M059J (cell line): ENCODE measurements at places on chromosomes 1 and 21. TPM values are rescaled to one million over a fixed set of nuclear protein-coding genes. Genes with fewer than 3 reads are reported as not detected.

CFAP74 gene
- not detected in 2 replicates for total RNA-seq

AVPR1B gene
- not detected in 2 replicates for total RNA-seq

GRCh38 chr1:213905344-213905743 lies 82.4 kb upstream of the PROX1 start:
- DNase-seq, result no peak

DNA sequence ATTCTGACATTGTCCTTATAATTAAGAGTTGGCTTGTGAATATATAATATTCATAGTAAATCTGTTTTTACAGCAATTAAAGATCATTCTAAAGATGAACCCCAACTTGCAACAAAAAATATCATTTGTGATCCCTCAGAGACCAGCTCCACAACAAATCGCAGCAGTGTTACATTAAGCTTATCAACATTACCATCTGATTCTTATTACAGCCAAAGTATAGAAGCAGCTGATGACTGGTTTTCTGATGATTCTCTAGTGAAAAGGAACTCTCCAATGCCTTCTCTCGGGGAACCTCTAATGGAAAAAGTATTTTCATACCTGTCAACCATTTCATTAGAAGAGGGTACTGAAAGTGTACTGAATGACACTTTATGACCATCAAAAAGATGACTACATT lies 45.4 kb downstream of the C1orf185 start:
- no peak for DNase-seq

DNA sequence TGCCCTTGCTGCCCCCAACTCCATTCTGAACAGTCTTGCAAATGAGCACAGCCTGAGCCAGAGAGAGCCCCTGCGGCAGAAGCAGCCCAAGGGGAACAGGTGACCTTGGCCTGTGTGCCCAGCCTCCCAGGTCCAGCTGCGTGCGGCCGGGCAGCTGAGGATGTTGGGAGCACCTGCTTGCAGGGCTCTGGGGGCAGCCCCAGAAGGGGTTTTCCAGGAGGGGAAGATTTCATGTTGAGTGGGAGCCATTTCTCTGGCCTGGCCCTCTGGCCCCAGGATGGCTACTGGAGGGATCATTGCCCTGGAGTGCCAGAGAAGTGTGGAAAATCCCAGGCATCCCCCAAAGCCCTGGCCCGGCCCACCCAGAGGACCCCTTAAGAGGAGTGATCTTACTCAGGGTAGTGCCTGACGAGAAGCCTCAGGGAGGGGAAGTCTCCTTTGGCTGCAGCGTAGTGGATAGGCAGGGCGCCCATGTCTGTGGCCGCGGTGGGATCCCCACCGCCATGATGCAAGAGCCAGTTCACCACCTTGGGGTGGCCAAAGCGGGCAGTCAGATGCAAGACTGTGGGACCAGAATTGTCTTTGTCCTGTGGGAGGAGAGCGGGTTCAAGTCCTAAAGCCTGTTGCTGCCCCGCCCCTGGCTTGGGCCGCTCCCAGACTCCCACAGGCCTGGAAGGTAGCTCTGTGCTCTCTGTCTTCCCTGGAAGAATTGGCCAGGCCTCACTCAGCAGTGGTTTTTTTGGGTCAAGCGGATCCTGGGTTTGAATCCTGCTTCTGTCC lies 20.6 kb upstream of the RNU1-4 start:
- no peak for DNase-seq

- DNase-seq, result peak; percentile 90
These were observed 586.4 kb downstream of the DPYD start for GRCh38 chr1:97334454-97334853.
